ENCODE measurements at places on chromosomes 7 and 10.

DNA sequence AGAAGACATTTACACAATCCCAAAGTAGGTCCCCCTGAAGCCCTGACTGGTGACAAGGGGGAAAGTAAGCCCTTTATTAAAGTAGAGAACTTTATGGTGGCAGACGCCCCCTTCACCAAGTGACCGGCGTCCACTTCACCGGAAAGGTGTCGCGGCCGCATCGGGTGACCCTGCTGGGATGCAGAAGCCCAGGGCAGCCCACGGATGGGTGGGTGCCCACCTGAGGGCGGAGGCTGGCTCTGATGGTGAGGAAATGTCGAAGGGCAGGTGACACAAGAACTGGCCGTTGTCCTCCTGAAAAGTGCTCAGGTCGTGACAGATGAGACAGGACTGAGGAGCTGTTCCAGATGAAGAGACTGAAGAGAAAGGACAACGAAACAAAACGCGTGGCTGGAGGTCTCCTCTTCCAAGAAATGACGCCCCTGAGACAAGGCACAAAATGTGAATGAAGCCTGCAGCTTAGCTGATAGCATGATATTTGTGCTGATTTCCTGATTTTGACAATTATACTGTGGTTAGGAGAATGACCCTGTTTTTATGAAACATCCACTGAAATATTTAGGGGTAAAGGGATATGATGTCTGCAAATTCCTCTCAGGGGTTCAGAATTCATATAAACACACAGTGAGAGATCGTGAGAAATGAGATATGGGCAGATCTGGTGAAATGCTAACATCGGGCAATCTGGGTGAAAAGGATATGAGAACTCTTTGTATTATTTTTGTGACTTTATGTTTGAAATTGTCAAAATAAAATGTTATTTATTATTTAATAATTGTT is 123.9 kb downstream of the PRKAG2 start:
- DNase-seq: no peak

DNA sequence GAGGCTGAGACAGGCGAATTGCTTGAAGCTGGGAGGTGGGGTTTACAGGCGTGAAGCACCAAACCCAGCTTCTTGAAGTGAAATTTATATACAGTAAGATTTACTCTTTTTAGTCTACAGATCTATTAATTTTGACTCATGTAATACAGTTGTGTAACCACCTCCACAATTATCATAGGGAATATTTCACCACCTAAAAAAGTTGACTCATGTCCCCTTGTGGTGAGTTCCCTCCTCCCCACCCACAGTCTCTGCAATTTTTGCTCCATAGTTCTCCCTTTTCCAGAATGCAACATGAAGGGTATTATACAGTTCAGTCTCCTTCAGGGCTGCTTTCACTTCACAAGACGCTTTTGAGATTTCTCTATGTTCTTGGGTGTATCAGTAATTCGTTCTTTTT is 156.8 kb downstream of the FAM107B start:
- no peak for DNase-seq

GRCh38 chr7:82257118-82257695 is 186.4 kb downstream of the CACNA2D1 start:
- no peak for DNase-seq

GRCh38 chr7:120554960-120555571 is 282.1 kb downstream of the KCND2 start:
- DNase-seq: peak; percentile 38

DNA sequence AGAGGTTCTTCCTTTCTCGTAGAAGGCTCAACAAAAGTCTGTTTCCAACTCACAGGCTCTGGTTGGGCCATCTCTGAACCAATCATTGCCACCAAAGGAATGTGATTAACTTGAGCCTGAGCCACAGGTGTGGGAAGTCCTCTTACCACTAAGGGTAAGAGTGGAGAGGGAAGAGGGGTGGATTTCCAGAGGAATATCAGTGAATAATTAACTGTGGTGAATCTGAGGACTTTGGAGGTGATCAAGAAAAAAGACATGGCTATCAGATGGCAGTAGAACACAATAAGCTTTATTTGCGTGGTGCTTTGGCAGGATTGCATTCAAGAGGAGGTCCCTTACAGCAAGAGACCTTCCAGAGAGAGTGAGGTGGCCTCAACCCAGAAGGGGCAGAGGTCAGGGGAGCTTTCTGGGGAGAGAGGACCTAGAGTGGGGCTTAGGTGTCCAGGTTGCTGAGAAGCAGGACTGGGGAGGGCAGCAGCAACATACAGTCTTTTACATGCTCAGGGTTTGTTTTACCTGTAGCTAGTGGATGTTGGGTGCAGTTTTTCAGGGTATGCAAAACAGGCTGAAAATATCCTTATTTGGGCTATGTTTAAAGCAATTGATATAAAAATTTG is 61.4 kb downstream of the BBS9 start:
- no peak for DNase-seq
